T1000 (cell line): ENCODE measurements at places on chromosomes 5 and 9.

GRCh38 chr5:13866792-13867191, 77.7 kb downstream of the DNAH5 start:
- DNase-seq, result no peak

DNA sequence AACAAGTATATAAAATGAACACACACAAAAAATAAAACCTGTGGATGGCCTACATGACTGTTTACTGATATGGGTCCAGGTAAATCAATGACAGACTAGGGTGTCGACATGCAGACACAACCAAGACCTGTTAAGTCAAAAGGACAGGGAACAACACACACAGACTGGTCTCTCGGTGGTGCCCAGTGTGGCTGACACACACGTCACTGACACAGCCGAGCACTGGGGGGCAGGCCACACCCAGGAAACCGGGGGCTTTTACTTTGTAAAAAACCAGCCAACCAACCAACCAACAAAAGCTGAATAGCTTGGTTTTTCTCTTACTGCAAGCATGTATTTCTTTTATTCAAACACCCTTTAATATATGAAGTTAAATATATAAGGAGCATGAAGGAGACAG, 5.0 kb downstream of the FAM163B start:
- no peak for DNase-seq

GRCh38 chr9:72875221-72875620, 77.6 kb downstream of the ALDH1A1 start:
- no peak for DNase-seq

DNA sequence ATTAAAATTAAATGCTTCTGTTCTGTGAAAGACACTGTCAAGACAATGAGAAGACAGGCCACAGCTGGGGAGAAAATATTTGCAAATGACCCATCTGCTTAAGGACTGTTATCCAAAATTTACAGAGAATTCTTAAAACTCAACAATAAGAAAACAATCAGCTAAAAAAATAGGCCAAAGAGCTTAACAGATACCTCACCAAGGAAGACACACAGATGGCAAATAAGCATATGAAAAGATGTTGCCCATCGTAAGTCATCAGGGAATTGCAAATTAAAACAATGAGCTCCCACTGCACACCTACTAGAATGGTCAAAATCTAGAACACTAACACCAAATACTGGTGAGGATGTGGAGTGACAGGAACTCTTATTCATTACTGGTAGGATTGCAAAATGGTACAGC, 10.3 kb downstream of the WNK2 start:
- no peak for DNase-seq

DNA sequence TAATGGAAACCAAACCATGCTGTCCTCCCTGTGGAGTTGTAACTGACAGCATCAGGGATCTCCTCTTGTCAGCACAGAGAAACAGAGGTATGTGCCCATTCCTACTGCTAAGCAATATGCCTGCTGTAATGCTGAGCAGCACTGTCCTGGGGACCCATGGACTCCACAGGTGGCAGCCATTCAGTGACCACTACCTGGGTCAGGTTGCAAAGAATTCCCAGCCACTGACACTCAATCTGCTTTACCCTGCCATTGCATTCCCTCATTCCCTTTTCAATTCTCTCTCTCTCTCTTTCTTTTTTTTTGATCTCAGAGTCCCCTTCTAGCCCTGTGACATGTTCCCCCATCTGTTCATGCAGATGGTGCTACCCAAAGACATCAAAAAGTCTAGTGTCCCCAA, 104.1 kb downstream of the GABRB2 start:
- DNase-seq, result no peak

- DNase-seq, result no peak
Observed at GRCh38 chr9:21289848-21290247, 15.3 kb downstream of the IFNA5 start.

GRCh38 chr5:126562823-126563222, 32.2 kb downstream of the ALDH7A1 start:
- no peak for DNase-seq

- DNase-seq, result no peak
Observed at GRCh38 chr9:123421801-123422455, 65.9 kb downstream of the CRB2 start.

- no peak for DNase-seq
Observed at GRCh38 chr5:178304761-178305645, 72.4 kb upstream of the PHYKPL start.

GRCh38 chr9:96453625-96454024, 3.7 kb downstream of the HABP4 start:
- DNase-seq, result no peak

DNA sequence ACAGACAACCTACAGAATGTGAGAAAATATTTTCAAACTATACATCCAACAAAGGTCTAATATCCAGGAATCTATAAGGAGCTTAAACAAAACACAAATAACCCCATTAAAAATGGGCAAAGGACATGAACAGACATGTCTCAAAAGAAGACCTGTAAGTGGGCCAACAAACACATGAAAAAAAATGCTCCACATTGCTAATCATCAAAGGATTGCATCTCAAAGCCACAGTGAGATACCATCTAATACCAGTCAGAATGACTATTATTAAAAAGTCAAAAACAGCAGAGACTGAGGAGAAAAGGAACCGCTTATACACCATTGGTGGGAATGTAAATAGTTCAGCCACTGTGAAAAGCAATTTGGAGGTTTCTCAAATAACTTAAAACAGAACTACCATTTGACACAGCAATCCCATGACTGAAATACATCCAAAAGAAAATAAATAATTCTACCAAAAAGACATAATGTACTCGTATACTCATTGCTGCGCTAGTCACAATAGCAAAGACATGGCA, 39.1 kb upstream of the C5orf63 start:
- no peak for DNase-seq

GRCh38 chr5:124438026-124438902, 308.2 kb downstream of the ZNF608 start:
- no peak for DNase-seq

GRCh38 chr9:117458066-117458465, 43.2 kb upstream of the ASTN2 start:
- DNase-seq, result no peak

- no peak for DNase-seq
Observed at GRCh38 chr9:78044189-78044588, 12.6 kb upstream of the GNAQ start.

DNA sequence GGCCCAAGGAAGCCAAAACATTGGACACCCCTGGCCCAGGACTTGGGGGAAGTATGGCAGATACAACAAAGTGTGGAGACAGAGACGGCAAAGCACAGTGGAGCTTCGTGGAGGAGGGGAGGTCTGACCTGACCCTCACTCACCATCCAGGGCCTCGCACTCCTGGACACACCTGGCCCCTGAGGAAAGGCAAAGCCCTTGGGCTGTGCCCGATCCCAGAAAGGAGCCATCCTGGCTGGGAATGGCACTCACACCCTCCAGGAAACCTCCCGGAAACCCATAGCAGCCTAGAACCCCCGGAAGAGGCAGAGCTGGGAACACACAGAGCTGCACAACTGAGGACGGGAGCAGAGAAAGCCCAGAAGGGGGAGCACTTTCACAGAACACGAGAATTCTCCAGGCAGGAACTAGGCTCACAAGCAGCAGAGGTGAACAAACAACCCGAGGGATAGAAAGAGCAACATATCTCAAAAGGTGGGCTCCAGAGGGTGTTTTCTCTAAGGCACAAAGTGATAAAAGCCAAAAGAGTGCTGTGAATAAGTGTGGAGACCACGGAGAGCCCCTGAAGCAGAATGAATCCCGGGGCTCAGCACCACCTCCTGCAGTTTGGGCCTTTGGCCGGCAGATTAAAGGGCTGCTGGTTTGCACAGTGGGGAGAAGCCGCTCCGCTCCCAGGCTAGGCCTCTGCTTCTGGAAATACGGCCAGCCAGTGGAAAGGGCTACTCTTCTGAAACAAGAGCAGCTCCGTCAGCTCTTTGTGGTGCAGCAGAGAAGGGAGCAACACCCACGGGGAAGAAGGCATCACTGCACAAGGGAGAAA, 108.2 kb downstream of the UBE2R2 start:
- no peak for DNase-seq

DNA sequence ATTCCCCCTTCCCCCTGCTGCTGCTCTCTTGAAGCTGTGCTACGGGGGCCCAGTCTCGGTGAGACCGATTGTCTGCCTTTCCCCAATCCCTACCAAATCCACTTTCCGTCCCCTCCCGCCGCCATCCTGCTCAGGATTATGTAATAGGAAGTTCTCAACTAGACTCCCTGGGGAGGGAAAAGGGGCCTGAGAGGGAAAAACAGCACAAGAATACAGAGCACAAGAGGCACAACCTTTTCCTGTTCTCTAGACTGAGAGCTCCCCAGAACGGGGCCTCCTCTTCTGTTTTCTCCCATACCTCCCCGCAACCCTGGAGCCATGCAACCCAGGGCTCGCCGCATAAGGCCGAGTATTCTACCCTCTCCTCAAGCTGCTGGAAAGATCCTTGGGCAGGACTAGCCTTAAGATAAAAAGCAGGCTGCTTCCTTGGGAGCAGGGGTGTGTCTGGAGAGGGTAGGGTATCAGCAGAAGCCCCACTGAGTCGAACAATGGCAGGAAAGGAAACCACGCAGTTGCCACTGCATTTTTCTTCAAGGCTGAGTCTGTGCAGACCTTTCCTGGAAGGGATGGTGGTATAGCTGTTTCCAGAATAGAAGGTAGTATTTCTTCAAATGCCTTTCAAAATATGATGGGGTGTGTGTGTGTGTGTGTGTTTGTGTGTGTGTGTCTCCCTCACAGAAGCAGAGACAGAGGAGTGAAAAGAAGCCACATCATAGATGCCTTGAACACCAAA, 12.9 kb downstream of the MYORG start:
- DNase-seq, result no peak

GRCh38 chr5:139384591-139385051, 1.5 kb upstream of the SLC23A1 start:
- no peak for DNase-seq

GRCh38 chr9:16672501-16672900, 198.0 kb downstream of the BNC2 start:
- DNase-seq, result no peak

DNA sequence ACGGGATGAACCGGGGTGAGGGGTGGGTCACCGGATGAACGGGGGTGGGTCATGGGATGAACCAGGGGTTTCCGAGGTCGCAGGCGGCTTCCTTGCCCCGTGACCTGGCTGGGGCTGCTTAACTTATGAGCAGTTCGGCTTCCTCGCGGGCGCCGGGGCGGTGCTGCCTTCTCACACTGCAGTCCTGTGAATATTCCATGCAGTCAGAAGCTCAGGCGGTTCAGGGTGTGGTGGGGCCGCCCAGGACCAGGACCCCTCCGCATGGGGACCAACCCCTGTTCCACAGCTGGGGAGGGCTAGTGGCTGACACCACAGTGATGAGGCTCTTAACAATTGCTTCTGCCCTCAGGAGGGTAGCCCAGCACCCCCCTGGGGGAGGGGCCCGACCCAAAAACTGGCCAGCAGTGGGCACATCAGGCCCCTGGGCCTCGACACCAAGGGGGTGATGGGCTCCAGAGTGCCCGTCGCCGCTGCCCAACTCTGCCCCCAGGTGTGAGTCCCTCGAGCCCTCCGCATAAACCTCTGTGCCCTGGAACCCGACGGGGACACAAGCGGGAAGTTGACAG, 30.9 kb upstream of the SLC9A3 start:
- no peak for DNase-seq
